ENCODE measurements at places on chromosomes 6 and 20. TPM values are rescaled to one million over a fixed set of nuclear protein-coding genes. Genes with fewer than 3 reads are reported as not detected.

The REPS1 gene
- total RNA-seq, result 43.1 TPM

The DEFB126 gene
- total RNA-seq, result not detected

GRCh38 chr6:33610067-33610466 is 11.1 kb upstream of the ITPR3 start:
- peaks cover 10% of the 10 kb centered on the region for H3K4me1 ChIP-seq
- no peaks in the 10 kb centered on the region for H3K36me3 ChIP-seq
- H3K4me3 ChIP-seq, result no peak overlapping the region
- DNase-seq, result no peak

The COL21A1 gene
- 59.2 TPM for total RNA-seq

DNA sequence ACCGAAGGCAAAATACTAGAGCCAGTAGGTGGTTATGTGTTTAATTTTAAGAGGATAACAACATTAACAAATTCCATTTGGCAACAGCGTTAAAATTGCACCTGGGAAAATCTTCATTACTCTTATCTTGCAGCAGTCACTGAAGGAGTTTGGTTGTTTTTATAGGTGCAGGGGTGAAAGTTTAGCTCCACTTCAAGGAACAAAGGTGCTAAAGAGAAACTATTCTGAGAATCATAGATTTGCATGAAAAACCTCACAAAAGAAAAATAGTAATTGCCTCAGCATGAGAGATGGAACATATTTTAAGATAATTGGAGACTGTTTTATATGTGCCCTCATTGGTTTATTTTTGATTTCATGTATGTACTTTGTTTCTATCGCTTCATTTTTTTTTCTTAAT is 444.4 kb downstream of the UTRN start:
- no peak overlapping the region for H3K27ac ChIP-seq
- no peaks in the 10 kb centered on the region for H3K27me3 ChIP-seq
- H3K4me1 ChIP-seq, result no peaks in the 10 kb centered on the region
- H3K36me3 ChIP-seq, result no peaks in the 10 kb centered on the region
- no peak overlapping the region for H3K4me3 ChIP-seq

The MYCT1 gene
- 0.53 TPM for total RNA-seq

DNA sequence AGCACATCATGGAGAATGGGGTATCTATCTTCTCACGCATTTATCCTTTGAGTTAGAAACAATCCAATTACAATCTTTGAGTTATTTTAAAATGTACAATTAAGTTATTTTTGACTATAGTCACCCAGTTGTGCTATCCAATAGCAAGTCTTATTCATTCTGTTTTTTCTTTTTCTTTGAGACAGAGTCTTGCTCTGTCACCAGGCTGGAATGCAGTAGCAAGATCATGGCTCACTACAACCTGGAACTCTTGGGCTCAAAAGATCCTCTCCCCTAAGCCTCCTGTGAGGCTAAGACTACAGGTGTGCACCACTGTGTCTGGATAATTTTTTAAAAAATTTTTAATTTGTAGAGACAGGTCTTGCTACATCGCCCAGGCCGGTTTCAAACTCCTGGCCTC is 201.5 kb upstream of the ZNF217 start:
- H3K4me3 ChIP-seq, result no peak overlapping the region
- DNase-seq, result no peak
- no peaks in the 10 kb centered on the region for H3K27me3 ChIP-seq

The ZC2HC1B gene
- not detected for total RNA-seq

The SMLR1 gene
- 28.9 TPM for total RNA-seq

DNA sequence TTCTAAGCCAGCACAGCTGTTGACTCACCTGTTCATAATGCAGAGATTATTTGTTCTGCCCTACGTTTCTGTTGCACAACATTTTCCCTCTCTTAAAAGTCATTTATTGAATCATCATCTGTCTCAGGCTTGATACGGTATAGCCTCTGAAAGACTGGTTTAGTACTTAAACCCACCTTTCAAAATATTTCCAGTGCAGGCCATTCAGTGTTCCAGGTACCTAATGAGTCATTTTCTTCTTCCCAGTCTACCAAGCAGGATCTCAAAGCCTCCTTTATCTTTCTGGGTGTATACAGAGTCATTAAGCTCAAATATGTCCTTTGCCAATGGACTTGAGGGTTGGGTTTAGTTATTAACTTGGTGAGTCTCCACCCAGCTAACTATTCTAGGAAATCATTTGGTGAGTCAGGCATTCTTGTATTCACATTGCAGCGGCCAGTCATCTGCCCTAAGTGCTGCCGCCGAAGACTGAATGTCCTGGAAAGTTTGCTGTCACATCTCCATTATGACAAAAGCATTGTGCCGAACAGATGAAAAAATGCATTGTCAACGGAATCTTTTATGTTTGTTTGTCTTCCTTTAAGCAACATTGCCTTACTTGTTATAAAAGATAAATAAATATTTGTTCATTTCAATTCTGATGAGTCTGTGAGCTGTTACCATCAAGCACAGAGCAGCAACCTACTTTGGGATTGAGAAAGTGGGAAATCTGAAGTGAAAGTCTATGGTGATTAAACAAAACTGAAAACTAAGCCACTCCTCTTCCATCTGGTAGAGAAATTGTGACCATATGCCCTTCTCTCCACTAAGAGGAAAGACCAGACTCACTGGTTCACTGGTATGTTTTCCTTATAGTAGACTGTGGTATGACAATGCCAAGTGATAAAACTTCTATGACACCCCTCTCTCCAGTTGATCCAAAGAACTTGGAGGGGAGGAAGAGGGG is 14.3 kb upstream of the FAM135A start:
- H3K4me3 ChIP-seq, result no peak overlapping the region
- H3K27me3 ChIP-seq, result no peaks in the 10 kb centered on the region
- peak; percentile 84 for DNase-seq
- peaks cover 12% of the 10 kb centered on the region for H3K4me1 ChIP-seq

The CALHM6 gene
- 0.83 TPM for total RNA-seq

The RAMACL gene
- 1.1 TPM for total RNA-seq

DNA sequence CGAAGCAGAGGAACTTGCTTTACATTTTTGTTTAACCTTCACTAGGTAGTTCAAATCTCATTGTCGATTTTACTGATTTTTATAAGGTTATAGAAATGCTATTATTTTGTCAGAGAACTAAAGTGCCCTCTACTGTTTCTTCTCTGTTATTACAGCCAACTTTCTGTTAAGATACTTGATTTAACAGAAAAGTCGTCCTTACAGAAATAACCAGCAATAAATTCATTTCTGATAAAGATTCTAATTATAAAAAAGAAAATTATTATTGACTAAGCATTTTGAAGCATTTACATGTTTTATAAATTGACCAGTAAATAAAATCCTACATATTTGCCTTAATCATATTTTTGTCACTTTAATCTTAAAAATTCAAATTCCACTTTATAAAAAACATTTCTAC is 60.8 kb downstream of the OGFRL1 start:
- H3K4me1 ChIP-seq, result no peaks in the 10 kb centered on the region
- peak; percentile 17 for DNase-seq
- no peak overlapping the region for H3K4me3 ChIP-seq
- H3K36me3 ChIP-seq, result no peaks in the 10 kb centered on the region
- H3K27ac ChIP-seq, result no peak overlapping the region

The VGLL2 gene
- not detected for total RNA-seq

DNA sequence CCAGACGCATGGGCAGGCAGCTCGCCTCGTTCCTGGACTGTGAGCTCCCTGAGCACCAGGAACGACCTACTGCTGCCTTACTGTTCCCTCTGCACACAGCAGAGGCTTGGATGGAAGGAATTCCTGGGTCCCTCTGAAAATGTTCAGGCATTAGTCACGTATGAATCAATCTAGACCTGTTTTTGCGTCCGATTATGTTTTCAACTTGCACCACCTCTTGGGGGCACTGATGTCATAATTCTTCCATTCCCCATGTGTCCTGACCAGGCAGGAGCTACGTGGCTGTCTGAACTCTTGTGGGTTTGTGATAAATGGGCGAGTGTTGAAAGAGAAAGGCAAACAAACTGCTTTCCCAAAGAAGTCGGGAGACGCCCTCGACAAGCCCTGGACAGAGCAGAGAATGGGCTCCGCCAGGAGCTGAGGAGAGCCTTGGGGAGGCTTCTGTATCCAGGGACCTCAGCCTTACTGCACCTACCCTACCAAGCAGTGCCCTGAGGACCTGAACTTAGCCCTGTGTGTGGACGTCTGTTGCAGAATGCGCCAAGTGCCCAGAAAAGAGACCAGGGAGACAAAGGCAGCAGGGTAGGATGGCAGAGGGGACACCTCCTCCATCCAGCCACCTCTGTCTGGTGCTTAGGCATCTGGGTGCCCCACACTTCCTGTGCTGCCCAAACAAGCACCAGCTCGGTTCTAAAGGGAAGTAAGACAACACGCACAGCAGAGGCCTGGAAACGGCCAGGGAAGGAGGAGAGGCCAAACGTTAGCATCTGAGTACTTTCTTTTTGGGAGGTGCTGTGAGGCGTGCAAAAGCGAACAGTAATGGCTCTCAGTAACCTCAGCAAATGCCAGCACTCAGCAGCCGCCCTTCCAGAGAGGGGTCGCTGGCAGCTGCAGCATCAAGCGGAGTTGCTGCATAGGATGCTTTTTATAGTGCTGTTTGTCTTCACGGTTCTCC is 124.2 kb downstream of the LY86 start:
- peaks cover 14% of the 10 kb centered on the region for H3K4me1 ChIP-seq
- no peaks in the 10 kb centered on the region for H3K27me3 ChIP-seq
- H3K27ac ChIP-seq, result peak overlapping the region; percentile 70
- no peak overlapping the region for H3K4me3 ChIP-seq
- no peaks in the 10 kb centered on the region for H3K36me3 ChIP-seq

The SIGLEC1 gene
- total RNA-seq, result 0.16 TPM

DNA sequence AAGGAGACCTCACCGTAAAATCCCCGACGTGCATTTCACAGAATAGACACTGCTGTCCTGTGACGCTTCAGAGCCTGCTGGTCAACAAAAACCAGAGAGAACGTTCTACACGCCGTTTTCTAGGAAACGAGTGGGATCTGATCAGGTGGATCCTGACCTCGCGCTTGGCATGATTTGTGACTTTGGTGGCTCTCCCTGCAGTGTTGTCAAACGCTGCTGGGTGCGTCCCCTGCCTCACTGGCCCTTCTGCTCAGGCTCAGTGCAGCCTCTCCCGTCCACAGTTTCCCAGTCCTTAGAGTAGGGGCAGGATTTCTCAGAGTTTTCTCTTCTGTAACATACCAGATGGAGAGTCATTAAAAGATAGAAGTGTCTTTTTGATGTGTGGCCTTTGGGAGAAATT is 27.6 kb upstream of the IRF4 start:
- peaks cover 6% of the 10 kb centered on the region for H3K27me3 ChIP-seq
- DNase-seq, result no peak
- no peak overlapping the region for H3K4me3 ChIP-seq
- H3K36me3 ChIP-seq, result no peaks in the 10 kb centered on the region
- no peaks in the 10 kb centered on the region for H3K4me1 ChIP-seq
- H3K27ac ChIP-seq, result no peak overlapping the region

The SLC22A16 gene
- not detected for total RNA-seq

DNA sequence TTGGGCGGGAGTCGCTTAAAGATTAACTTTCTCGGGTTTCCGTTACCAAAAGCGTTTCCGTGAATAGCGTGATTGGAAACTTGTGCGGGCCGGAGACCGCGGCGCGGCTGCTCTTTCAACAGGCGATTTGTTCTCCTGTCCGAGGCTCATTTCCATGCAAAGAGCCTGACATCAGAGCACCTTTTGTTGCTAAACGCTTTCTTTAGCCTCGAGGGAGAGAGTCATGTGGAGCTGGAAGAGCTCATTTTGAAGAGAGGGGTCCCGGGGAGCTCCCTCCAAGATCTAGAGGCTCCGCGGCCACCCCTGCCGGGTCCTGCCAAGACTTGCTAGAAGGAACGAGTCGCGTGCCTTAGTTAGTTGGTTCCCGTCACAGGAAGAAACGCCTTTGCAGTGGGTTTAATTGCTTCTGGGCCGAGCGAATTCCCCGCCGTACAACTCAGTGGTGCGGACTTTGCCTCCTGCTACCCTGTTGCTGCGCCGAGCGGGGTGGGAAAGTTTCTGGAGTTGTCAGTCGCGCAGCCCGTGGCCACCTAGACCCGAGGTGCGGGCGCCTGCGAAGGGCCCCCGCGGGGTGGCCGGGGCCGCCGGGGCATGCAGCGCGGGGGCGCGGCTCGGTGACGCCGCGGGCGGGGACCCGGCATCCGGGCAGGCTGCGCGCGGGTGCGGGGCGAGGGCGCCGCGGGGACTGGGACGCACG is at the start of gene SASH1:
SASH1 (plus strand) TSS at position 489 of the 697 bp plus-strand sequence. CDS start 230 bp downstream, outside the sequence.
- peak within 1 kb of the TSS; percentile 86 for H3K27ac ChIP-seq
- peak within 1 kb of the TSS; percentile 47 for H3K4me3 ChIP-seq
- no peaks in the 10 kb centered on the region for H3K27me3 ChIP-seq
- no peaks in the 10 kb centered on the region for H3K36me3 ChIP-seq

GRCh38 chr6:45586216-45587171 is 208.8 kb upstream of the SUPT3H start:
- no peak for DNase-seq
- H3K4me3 ChIP-seq, result no peak overlapping the region
- no peak overlapping the region for H3K27ac ChIP-seq
- H3K27me3 ChIP-seq, result no peaks in the 10 kb centered on the region
- peaks cover 16% of the 10 kb centered on the region for H3K4me1 ChIP-seq
- H3K36me3 ChIP-seq, result no peaks in the 10 kb centered on the region

The SIRPB1 gene
- total RNA-seq, result 0.12 TPM

The PLCG1 gene
- total RNA-seq, result 73.2 TPM

The RNF8 gene
- 25.1 TPM for total RNA-seq

The LPA gene
- 1.4 TPM for total RNA-seq

The CLDN20 gene
- total RNA-seq, result not detected

- DNase-seq, result no peak
- H3K36me3 ChIP-seq, result no peaks in the 10 kb centered on the region
- H3K4me1 ChIP-seq, result no peaks in the 10 kb centered on the region
- no peak overlapping the region for H3K27ac ChIP-seq
- H3K4me3 ChIP-seq, result no peak overlapping the region
- H3K27me3 ChIP-seq, result no peaks in the 10 kb centered on the region
These were observed 16.5 kb downstream of the SNAI1 start for GRCh38 chr20:49999329-49999728.

DNA sequence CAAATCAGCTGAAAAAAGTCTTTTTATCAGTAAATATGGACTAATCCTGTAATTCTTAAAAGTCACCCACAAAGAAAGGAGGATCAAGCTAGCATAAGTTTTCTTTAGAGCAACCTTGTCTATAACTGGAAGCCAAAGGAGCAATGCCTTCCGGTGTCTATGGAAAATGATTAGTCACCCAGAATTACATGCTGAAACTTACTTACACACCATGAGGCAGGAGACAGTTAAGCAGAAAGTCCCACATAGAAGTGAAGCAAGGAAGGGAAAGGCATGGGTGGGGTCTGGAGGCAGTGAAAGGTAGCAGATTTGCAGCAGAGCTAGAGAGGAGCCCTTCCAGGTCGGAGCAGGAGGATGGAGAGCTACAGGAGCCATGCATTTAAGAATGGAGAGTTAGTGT is 153.7 kb upstream of the RIPOR2 start:
- DNase-seq, result no peak
- no peaks in the 10 kb centered on the region for H3K4me1 ChIP-seq

- no peaks in the 10 kb centered on the region for H3K27me3 ChIP-seq
- DNase-seq, result no peak
- H3K4me1 ChIP-seq, result no peaks in the 10 kb centered on the region
- no peak overlapping the region for H3K27ac ChIP-seq
These were observed 102.8 kb downstream of the IRF4 start for GRCh38 chr6:494394-494793.

Data from hepatocyte (in vitro differentiated cells).